ENCODE measurements at places on chromosomes 16 and 17.

DNA sequence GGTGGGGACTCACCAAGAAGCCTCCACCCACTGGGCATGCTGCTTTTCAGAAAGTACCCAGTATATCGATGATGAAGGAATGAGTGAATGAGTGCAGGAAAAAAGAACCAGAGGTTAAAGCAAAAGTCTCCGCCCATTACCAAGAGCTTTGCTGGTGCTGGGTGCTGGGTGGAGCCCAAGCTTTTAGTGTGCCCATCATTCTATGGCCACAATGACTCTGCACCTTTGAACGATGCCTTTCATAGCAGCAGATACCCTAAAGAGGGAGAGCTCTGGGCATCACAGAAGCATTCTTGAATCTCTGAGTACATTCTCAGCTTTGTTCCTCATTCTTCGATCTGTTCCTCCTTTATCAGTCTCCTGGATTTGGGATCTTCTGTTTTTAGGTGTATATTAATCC lies 450.7 kb upstream of the CCL2 start:
- DNase-seq: no peak

DNA sequence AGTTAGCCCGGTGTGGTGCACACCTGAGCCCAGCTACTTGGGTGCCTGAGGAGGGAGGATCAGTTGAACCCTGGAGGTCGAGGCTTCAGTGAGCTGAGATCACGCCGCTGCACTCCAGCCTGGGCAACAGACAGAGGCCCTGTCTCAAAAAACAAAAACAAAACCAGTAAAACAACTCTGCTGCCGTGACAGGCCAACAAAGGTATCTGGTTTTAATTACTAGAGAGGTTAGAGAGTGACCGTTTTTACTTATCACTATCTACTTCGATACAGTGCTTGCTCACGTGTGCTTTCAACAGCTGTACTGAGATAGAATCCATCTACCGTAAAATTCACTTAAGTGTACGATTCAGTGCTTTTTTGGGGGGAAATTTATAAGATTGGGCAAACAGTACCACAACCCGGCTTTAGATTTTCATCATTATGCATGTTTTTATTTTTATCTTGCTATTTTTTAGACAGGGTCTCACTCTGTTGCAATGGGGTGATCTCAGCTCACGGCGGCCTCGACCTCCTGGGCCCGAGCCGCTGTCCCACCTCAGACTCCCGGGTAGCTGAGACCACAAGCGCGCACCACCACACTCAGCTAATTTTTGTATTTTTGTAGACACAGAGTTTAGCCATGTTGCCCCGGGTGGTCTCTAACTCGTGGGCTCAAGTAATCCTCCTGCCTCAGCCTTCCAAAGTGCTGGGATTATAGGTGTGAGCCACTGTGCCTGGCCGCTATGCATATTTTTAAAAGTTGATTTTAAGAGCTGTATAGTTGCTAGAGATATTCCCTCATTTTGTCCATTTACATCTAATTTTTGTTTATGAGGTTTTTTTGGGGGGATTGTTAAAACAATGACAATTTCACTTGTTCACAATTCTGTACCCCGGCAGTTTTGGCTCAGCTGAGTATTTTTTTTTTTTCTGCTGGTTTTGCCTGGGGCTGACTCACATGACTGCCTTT lies 30.9 kb downstream of the SERPINF1 start:
- no peak for DNase-seq

DNA sequence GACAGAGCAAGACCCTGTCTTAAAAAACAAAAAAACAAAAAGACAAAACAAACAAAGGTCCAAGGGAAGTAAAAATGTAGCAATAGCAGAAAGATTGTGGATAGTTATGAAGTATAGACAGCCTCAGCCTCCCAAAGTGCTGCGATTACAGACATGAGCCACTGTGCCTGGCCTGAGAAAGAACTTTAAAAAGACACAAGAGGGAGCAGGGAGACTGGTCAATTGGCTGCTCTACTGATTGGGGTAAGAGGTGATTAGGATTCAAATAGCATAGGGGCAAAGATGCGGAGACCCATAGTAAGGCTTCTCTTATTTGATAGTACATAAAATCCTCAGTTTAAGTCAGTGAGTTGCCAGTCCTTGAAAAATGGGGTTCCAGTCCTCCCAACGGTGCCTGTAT lies 518.2 kb upstream of the GOT2 start:
- no peak for DNase-seq

- no peak for DNase-seq
Measured at GRCh38 chr17:18106211-18106610, 2.3 kb upstream of the MYO15A start.

GRCh38 chr17:16973760-16974540 lies 2.0 kb upstream of the TNFRSF13B start:
- DNase-seq: no peak

DNA sequence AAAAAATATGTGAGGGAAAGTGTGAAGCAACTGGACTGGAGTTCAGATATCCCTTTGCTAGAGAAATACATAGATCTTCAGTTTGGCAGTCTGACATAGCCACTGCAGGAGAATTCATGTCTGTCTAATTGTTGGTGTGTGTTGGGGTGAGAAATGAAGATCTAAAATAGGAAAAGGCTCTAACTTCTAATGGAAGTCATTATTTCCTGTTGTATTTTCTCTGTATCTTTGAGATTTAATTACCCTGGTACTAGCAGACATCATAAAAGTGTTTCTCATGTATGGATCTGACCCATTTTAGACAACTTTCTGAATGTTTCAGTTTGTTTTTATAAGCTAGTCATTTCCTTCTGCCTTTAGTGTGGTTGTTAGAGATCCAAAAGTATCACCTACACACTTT lies 128.3 kb downstream of the NLK start:
- no peak for DNase-seq

DNA sequence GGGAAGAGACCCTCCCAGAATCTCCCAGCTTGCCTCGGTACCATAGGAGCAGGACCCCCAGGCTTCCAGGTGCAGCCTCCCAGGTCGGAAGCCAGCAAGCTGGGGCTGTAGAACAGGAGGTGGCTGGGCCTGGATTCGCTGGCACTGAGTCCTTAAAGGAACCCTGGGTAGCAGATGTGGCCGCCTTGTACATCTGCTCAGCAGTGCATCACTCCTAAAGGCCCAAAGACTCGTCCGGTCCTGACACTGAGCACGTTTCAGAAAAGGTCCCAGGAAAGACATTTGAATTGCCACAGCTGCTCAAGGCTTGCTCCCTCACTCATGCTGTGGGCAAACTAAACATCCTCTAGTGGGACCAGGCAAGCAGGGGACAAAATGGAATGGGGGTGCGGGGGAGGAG lies 172.8 kb downstream of the RAB11FIP4 start:
- no peak for DNase-seq
